HCT116 (cell line): ENCODE measurements at places on chromosomes 11 and 22.

DNA sequence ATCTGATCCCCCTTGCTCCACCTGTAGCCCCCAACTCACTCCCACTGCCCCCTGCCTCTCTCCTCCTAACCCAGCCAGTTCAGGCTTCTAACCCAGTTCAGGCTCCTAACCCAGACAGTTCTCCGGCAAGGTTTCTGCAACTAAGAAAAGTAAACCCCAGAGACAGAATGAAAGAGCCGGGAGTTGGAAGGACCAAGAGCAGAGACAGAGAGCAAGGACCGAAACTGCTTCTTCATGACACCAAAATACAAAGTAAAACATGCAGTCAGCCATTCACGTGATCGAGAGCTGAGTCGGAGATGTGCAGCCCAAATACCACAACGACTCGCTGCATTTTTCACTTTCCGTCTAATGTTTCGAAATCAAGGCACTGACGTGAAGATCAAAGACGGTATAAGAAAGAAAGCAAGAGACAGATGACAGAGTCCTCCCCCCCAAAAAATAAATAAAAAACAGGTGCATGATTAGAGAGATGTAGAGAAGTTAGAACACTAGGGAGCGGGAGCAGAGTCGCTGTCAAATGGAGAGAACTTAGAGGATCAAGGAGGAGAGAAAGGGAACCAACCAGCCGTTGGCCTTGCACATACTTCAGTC lies 884 bp downstream of the IL10RA start:
- no peak for DNase-seq

GRCh38 chr22:43740587-43741270 lies 71.4 kb downstream of the EFCAB6 start:
- DNase-seq: no peak

GRCh38 chr11:128303383-128303782 lies 284.0 kb downstream of the ETS1 start:
- no peak for DNase-seq

- no peak for DNase-seq
Measured at GRCh38 chr11:72271980-72272379, 28.0 kb upstream of the PHOX2A start.

- DNase-seq: no peak
Measured at GRCh38 chr11:62953811-62954210, 31.0 kb downstream of the SLC22A6 start.
